BJ (cell line): ENCODE measurements at places on chromosomes 16 and 17. TPM values are rescaled to one million over a fixed set of nuclear protein-coding genes. Genes with fewer than 3 reads are reported as not detected.

GRCh38 chr17:15512071-15512709 is 44.8 kb upstream of the CDRT4 start:
- DNase-seq, result no peak

DNA sequence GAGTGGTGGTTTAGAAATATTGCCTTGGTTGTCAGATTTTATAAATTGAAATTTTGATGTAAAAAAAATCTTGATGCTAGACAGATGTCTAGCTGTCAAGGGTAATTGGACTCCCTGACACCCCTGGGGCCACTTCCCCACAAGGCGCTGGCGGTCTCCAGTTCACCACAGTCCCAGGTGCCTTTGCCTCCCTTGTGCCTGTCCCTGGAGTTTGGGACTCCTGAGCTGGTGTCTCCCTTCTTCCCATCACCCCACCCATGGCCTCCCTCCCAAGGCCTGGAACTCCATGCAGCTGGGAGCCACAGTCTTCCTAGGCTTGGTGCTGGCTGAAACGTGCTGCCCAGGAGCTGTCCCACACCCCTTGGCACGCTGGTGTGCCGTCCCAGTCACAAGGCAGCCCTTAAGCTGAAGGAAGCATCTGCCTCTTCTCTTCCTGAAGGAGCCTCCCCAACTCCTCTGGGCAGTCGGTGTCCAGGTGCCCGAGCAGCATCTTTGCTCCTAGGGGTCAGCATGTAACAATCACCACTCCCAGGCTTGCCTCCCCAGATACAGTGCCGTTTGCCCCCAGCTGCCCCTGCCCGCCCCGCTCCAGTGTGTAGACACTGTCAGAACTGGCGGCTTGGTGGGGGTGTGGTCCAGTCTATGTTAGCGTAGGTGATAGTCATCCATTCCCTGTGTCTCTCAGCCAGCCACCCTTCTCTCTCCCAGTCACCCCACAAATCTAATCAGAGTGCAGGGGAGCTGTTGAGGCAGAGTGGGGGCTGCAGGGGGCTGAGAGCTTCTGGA is 26.2 kb downstream of the POLR3E start:
- no peak for DNase-seq

- DNase-seq, result no peak
These were observed 12.4 kb downstream of the SLC47A2 start for GRCh38 chr17:19703828-19704613.

DNA sequence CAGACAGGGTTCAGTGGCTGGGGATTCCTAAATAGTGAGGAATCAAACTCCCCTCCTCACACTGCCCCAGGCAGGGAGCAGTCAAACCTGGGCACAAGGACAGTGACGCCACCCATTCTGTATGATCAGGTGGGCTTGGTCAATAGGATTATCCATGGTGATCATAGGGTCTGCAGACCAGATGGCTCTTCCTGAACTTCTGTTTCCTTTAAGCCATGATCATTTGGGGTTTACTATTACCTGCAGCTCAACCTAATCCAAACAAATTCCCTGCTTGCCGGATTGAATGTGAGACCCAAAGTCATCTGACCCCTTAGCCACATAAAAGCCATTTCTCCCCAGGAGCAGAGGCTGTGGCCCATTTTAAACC is 54.3 kb downstream of the PLXDC1 start:
- DNase-seq, result no peak

DNA sequence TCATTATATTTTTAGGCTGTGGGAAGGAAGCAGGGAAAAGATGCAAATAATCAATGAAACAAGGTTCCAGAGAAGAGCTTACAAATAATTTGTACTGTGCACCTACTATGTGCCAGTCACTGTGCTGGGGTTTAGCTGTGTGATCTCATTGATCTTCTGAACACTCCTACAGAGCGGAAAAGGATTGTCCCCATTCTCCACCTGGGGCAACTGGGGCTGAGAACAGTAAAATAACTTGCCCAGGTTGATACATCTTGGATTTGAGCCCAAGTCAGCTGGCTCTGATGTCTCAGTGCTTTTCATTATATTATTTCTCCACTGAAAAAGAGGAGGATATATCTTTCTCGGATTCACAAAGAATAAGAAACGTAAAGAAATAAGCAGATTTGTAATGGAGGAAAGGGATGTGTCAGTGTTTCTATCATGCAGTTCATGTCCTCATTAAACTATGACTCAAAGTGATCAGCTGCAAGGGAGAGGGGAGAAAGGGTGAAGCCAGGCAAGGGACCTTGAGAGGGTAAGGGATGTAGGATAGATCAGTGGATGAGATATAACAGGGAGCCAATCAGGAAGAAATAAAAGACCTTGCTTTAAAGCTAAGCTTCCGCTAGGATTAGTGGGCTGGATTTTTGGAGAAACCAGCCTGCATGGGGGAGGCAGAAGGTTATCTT is 143.6 kb upstream of the NOL11 start:
- DNase-seq, result no peak

- DNase-seq, result no peak
These were observed 18.4 kb downstream of the BAHCC1 start for GRCh38 chr17:81413497-81414135.

DNA sequence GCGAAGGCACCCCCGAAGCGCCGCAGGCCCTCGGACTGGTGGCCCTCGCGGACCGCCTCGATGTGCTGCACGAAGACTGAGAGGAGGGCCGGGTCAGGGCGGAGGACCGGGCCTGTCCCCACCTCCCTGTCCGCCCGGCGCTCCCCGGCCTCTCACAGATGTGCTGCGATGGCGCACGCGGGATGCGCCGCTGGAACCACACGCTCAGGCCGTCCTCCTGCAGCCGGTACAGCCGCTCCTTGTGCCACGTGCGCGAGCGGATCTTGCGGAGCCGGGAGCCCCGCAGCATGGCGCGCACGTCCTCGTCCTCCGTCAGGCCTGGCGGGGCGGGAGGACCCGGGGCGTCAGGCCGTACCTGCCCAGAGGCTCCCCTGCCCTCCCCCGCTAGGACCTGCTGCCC is 11.3 kb downstream of the PLCD3 start:
- no peak for DNase-seq

The TAC4 gene
- not detected in 2 replicates for polyA plus RNA-seq

The CTRB2 gene
- polyA plus RNA-seq, result not detected in 2 replicates

The SEPTIN12 gene
- not detected in 2 replicates for polyA plus RNA-seq

The CES4A gene
- 3.6 and 4.5 TPM in 2 replicates for polyA plus RNA-seq

The TBC1D16 gene
- polyA plus RNA-seq, result 8.4 and 9.0 TPM in 2 replicates

The NTN3 gene
- polyA plus RNA-seq, result 0.09 and 0.12 TPM in 2 replicates
